ENCODE measurements at places on chromosomes 5 and 9. TPM values are rescaled to one million over a fixed set of nuclear protein-coding genes. Genes with fewer than 3 reads are reported as not detected.

DNA sequence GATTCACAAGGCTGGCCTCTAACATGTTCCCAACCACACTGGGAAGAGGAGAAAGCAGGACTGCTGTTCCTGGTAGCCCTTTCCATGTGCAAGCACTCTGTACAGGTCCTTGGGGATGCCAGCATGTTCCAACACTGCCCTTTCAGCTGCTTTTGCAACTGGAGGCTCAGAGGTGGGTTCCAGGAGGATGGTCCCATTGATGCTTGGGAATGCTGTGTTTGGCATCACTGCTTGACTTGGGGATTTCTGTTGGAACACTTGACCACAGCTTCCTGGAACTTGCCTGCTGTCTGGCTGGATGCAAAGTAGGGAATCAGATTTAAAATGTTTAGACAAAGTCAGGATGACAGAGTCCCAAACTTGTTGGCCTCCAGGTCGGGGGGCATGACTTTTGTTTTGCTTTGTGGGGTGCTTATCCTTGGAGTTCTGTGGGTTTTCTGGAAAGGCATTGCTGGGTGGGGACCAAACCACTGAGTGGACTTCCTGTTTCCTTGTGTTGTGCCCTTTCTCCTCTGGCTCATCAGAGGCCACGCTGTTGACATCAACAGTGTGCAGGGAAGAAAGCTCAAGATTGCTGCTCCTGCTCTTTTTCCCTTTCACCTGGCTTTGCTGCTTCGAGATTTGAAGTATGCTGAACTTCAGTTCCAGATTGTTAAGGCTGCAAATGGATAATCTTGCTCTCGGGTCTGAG lies 148.5 kb upstream of the RPS23 start:
- DNase-seq, result no peak

- DNase-seq, result no peak
Observed at GRCh38 chr5:75078027-75078426, 25.7 kb upstream of the GCNT4 start.

GRCh38 chr9:75105019-75105540 lies 16.8 kb downstream of the OSTF1 start:
- no peak for DNase-seq

DNA sequence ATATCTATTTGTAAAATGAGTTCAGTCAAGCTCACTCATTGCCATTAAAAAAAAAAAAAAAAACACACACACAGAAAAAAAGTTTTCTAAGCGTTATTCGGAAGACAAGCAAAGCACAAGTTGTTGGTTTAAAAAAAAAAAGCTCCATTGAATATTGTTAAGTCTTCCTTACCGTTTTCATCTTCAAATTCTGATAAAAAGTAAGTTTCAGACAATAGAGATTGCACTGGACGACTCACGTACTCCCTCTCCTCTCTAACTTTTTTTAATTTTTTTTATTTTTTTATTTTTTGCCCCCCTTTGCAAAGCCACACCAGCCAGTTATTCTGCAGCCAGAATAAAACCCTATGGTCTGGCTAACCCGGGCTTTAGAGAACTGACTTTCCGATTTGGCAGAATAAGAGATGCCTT lies 544 bp downstream of the ADAMTS6 start:
- peak; percentile 26 for DNase-seq

GRCh38 chr5:155554500-155554899 lies 540.9 kb downstream of the KIF4B start:
- DNase-seq, result no peak

- DNase-seq, result no peak
Observed at GRCh38 chr5:77239126-77239741, 28.8 kb downstream of the PDE8B start.

Gene GPR21
- total RNA-seq, result 1.9 TPM

- no peak for DNase-seq
Observed at GRCh38 chr5:58963361-58963760, 380.5 kb downstream of the RAB3C start.

DNA sequence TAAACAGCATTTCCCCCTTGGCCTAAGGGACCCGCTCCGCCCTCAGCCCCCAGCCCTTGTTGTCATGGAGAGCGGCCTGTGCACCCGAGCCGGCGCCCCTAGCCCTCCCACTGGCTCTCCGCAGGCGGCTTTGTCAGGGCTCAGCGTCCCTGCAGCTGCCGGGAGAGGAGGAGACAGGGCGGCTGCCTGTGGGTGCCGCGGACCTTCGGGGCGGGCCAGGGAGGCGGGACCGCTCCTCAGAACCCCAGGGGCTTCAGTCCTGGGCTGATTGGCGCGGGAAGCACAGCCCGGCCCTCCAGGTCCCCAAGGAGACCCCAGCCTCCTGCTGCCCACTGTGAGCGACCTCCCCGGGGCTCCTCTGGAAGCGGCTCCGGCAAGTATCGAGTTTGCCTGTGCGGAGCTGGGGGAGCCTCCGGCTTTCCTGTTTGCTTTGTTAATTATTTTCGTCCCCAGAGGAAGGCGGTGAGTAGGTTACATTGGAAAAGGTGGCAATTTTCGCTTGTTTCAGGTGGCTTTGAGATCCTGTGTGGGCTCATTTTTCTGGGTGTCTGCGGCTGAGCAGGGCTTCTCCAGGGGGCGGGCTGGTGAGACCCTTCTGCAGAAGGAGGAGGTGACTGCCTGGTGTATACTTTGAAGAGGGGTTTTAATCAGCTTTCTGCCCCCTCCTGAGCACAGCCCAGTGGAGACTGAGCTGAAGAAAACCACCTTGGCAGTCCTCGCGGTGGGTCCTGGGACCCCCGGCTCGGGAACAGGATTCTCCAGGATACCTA lies at the start of gene FGD3:
FGD3 (plus strand) TSS at position 256 of the 770 bp plus-strand sequence. CDS start 28,734 bp downstream, outside the sequence.
- DNase-seq, result peak; percentile 4

GRCh38 chr9:87336914-87337333 lies 160.7 kb upstream of the DAPK1 start:
- DNase-seq, result peak; percentile 88

Data from fibroblast of villous mesenchyme (primary cell).